Stimulated activated CD4-positive, alpha-beta T cell treated with anti-CD3 and anti-CD28 coated beads, Interleukin-4, amount 100 ng/mL, for 4 hours (primary cell): ENCODE measurements at places on chromosomes 3 and 15.

DNA sequence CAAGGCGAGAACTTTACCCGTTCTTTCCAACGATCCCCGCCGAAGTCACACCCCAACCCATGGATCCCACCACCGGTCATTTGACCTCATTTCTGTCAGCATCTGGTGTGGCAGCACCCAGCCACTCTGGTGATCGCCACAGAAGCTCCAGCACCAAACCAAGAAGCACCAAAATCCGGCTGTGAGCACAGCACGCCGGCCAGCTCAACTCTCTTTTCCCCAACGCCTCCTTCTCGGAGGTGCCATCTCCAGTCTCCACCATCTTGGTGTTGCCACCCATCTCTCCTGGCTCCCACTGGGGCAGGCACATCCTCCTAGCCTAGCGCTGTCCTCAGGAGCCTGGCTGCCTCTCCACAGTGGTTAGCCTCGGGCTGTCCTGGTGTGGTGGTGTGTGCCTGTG lies 6.5 kb downstream of the MUC4 start:
- DNase-seq, result no peak

GRCh38 chr15:85961821-85962220 lies 117.8 kb upstream of the AGBL1 start:
- no peak for DNase-seq

GRCh38 chr3:156676768-156677479 lies 2.5 kb downstream of the TIPARP start:
- no peak for DNase-seq

GRCh38 chr3:141045849-141046248 lies 5.3 kb upstream of the SPSB4 start:
- DNase-seq, result no peak

GRCh38 chr3:143433787-143434378 lies 314.3 kb downstream of the CHST2 start:
- no peak for DNase-seq

DNA sequence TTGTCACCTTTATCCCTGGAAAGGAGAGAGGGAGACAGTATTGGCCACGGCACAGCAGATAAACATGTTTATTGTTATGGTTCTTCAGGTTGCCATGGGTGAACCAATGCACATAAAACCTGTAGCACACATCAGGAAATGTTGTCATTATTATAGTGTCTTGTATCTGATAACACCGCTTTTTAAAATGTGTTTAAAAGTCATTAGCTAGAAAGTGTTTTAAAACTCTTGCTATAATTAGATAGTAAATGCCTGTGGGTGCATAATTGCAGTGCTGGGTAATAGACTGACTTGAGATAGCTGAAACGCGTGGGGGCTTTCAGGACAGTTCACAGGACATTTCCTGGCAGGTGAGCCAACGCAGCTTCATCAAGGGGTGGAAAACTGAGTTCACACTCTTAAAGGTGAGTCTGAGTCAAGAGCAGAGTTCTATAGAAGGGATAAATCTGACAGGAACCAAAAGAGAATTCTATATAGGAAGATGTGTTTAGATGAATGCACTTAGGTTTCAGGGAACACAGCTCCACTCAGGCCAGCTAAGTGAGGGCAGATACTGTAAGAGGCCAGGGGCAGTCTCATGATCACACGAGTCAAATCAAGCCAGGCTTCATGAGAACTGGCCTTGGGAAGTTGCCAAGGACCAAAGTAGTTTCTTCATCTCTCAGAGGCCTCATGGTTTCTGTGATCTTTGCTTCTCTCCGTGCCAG lies 35.6 kb upstream of the PPP4R2 start:
- no peak for DNase-seq

DNA sequence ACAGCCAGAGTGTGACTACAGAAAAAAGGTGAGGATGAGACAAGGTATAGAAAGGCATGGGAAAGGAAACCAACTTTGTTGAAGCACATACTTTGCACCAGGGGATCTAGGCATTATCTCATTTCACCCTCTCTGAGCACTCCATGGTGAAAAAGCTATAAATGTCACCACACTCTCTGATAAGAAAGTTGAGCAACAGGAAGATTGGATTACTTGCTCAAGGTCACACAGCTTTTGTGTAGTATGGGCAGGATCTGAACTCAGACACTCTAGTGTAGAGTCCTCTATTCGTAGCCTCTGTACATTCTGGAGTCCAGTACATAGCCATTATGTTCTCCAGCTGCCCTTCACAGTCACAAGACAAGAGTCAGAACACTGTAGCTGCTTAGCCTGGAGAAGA lies 163.4 kb upstream of the SEMA6D start:
- no peak for DNase-seq

DNA sequence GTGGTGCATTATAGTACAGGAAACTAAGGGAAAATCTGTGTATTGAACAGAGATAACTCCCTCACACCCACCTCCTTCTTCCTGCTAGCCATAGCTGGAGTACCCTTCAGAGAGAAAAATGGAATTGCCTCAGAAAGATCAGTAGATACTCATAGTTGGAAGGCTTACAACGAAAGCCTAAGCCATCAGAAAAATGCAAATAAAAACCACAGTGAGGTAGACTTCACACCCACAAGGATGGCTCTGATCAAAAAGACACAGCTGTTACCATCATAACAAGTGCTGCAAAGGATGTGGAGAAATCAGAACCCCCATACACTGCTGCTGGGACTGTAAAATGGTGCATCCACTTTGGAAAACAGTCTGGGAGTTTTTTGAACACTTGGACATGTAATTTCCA lies 7.4 kb upstream of the DLG1 start:
- no peak for DNase-seq
